Aorta (tissue), 5 donors: ENCODE measurements at places on chromosomes 2 and 18.
A peak's percentile ranks its signal among the peaks of the same experiment; 100 is the strongest.

GRCh38 chr2:167049659-167050058 is 161.4 kb downstream of the XIRP2 start:
- no peak for DNase-seq

- DNase-seq = no peak
Measured at GRCh38 chr2:202609381-202610145, 25.2 kb upstream of the FAM117B start.

GRCh38 chr2:54486766-54487165 is 30.6 kb downstream of the SPTBN1 start:
- DNase-seq = no peak

DNA sequence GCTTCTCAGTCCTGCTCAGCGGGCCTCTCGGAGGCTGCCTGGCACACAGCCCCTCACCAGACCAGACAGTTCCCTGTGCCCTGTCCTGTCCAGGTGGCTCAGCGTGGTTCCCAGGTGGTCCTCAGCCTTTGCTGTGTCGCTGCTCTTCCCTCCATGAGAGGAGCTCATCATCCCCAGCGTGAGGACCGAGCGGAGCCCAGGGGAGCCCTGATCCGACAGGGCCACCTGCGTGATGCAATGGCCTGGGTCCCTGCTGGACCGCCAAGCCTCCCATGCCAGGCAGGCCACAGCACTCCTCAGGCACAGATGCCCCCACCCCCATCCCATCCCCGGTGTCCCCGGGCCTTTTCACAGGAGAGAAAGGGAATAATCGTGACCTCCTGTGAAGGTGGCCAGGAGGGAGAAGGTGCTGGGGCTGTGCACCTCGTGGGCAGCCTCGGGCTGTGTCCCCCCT is 4.3 kb downstream of the GPC1 start:
- DNase-seq = peak; percentile 54

- no peak for DNase-seq
Measured at GRCh38 chr18:34709750-34710441, at the start of gene DTNA. DTNA (plus strand) TSS chr18:34710298; CDS start chr18:34755977, 45,679 bp downstream.

DNA sequence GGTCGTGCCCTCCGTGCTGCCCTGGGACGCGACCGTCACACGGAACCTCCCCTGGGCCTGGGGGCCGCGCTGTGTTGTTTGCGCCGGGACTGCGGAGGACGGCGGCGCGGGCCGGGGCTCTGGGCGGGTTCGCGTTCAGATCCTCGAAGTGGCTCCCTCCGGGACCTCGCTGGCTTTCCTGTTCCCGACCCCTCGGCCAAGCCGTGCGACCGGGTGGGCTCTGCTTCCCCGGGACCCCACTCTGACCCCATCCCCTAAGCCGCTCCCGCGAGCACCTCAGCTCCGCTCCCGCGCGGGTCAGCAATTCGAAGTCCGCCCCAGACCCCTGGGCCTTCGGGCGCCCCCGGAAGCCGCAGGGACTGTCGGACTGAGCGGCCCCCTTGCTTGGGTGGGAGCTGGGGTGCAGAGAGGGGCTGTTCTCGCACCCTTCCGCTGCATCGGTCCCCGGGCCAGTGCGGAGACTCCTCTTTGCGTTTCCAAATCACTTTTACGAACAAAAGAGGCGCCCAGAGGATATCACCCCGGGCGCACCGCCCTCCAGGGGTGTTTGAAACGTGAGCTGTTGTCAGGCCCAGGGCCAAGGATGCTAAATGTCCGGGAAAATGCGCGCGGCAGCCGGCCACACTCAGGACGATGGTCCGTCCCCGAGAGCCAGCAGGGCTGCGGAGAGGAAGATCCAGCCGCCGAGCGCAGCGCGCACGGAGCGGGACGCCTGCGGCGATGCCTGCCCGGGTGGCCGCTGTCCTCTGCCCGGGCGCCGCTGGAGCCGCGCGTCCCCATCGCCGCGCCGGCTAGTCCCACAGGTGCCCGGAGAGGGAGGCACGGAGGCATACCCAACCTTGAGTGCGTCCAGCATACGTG is 73.5 kb downstream of the ZCCHC2 start:
- DNase-seq = no peak

- no peak for DNase-seq
Measured at GRCh38 chr2:144630459-144631215, 110.7 kb upstream of the ZEB2 start.

GRCh38 chr2:188245230-188245629 is 46.4 kb upstream of the GULP1 start:
- DNase-seq = no peak
